ENCODE measurements at places on chromosomes 1 and 21.

DNA sequence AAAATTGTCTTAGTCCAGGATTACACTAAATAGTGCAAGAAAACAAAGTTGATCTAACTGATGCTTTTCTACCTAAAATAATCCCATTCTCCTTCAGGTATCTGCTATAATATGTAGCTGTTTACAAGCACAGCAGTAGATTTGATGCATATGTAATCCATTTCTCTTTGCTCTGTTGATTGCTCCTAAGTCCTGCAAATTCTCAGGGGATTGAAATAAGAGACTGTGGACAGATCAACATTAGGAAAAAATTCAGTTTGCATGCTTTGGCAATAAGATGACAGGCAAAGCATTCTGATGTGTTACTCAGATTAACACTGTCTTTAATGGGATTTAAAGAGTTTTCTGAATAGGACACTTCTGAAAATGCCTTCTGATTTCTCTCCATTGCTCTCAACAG lies 34.7 kb downstream of the RNF11 start:
- no peak for DNase-seq

- DNase-seq: no peak
These were observed 70.0 kb upstream of the FMN2 start for GRCh38 chr1:240021709-240022108.

DNA sequence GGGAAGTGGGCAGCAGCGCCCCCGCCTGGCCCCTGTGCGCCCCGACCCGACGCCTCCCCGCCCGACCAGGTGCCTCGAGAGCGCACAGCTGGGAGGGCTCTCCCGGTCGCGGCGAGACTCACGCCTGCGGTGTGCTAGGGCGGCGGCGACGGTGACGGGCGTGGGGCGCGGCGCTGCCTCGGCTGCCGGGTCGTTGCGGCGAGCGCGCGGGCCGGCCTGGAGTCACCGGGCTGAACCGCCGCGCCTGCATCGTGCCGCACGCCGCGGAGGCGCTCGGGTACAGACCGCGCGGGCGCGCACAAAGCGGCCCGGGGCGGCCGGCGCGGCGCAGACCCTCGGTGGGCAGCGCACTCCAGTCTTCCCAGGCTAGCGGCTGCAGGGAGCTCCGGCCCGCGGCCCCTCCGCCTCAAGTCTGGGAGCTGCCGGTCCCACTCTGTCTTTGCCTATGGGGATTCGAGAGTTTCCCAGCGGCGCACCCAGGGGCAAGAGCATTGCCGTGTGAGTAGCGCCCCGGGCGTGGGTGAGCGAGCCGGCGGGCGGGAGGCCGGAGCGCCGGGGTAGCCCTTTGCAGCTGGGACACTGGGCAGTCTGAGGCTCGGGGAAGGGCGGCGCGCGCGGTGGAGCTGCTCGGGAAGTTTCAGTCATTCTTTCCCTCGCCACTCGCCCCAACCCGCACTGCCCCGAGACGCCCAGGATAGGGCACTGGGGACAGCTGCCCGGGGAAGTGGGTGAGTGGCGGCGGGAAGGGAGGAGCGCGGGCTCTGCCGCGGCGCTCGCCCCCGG lies at the start of gene SLC35F3:
Gene SLC35F3 (plus strand): TSS at position 44 of the 783 bp plus-strand sequence.
- DNase-seq: no peak

- no peak for DNase-seq
These were observed 112.1 kb downstream of the ST6GALNAC3 start for GRCh38 chr1:76186554-76187170.

- no peak for DNase-seq
These were observed 3.9 kb upstream of the ATP1B1 start for GRCh38 chr1:169102567-169102966.

DNA sequence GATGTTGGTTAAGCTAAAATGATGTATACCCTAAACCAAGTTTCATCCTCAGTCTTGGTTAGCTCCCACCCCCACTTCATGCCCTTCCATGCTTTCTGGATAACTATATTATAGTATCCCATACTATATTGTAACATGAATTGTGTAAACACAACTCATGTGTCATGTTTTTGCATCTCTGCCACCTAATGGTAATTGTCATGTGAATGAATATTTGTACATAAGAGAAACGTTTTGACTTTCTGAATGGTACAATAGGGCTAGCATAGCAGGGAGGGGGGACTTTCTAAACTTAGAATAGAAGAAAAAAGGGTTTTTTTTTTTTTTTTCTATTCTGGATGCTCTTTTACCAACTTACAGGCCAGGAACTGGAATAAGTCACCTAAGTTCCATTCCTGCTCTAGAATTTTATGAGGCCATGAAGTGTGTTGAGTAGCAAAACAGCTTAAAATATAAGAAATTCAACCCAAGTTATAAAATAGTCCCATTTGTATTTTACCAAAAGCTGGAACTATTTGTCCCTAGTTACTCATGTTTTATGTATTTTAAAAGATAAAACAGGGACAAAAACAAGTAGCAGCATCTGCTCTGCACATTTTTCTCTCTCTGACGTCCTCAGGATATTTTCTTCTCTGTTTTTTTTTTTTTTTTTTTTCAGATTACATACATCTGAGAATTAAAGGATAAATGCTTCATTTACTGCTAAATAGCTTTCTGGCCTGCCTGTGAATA lies 77.4 kb downstream of the HLX start:
- DNase-seq: no peak

- DNase-seq: no peak
These were observed 8.6 kb downstream of the AGO3 start for GRCh38 chr1:35939484-35939883.

DNA sequence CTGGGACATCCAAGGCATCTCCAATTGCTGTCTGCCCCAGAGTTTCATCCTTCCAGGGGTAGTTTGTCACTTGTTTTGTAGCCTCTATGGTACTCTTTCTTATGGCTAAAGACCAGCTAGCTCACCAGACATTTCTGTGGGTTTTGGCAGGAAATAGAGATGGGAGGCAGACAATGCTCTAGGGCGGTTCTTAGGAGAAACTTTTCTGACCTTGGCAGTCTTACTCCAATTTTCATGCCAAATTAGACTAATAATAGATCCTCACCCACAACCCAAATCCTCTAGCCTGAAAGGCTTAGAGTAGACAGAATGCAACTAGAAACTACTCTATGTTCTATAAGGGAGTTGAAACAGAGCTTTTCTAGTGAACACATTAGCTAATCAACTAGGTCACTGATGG lies 69.8 kb downstream of the LRIG2 start:
- no peak for DNase-seq

- no peak for DNase-seq
These were observed 9.5 kb downstream of the ITLN2 start for GRCh38 chr1:160945079-160945478.

- no peak for DNase-seq
These were observed 667.3 kb downstream of the NPHP4 start for GRCh38 chr1:5324883-5325282.

DNA sequence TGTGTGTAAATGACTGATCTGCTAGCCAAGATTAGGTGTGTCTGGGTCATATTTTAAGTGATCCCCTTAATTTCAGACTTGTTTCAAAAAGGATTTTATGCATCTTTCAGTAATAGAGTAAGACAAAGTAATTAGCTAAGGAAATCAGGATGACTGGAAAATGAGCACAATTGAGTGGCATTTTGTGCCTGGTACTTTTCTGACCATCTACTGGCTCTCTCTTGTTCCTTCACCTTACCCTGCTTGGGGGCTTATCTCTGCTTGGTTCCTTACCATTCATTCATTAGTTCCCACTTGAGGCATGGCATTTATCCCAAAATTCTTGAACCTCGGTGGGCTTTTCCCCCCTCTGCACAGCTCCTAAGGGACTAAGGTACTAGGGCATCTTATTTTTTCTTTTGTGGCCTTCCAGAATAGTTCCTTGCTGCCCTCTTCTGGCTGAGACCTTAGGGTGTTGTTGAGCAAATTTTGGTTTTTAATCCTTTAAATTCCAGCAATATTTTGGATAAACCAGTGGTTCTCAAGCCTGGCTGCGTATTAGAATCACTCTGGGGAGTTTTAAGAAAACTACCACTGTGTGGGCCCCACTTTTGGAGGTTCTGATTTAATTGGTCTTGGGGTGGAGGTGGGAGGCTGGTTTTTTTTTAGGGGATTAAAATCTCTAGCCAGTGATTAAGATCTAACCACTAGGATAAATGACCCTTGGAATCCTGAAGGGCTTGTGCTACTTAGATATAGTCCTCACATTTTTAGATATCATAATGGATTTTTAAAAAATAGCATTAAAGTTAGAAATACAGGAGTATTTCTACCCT lies 50.8 kb downstream of the HS2ST1 start:
- peak; percentile 26 for DNase-seq

DNA sequence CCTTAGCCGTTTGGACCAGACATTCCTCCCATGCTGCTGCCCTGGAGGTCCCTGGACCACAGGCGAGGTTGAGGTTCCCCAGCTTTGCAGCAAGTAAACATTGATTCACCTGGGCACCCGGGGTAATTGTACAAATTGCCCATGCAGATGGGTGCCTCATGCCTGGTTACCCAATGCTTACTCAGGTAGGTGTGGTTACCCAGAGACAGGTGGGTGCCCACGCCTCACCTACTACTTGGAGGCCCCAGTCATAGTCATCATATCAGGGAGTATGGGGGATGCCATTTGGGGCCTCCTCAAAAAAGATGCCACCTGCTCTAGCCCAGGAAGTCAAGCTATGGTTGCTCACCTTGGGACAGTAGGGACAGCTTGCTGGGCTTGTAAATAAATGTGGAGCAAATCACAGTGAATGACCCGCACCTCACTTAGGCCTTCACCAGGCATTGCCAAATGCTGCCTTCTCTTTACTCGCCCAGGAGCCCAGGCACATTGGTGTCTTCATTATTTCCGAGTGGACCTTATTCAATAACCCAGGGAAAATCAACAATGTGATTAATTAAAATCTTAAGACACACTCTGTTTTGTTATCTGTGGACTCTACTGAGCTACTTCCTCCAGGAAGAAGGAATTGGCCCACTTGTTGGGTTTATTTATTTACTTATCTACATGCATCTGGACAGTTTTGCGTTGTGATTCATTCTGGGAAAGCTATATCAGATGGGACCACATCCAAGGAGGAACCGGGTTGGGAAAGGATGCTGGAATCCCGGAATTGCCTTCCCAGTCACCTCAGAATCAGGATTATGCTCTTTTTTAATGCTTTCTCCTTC lies 35.6 kb upstream of the GRHL3 start:
- no peak for DNase-seq

GRCh38 chr1:93061895-93062792 lies 16.9 kb upstream of the MTF2 start:
- DNase-seq: peak; percentile 34

DNA sequence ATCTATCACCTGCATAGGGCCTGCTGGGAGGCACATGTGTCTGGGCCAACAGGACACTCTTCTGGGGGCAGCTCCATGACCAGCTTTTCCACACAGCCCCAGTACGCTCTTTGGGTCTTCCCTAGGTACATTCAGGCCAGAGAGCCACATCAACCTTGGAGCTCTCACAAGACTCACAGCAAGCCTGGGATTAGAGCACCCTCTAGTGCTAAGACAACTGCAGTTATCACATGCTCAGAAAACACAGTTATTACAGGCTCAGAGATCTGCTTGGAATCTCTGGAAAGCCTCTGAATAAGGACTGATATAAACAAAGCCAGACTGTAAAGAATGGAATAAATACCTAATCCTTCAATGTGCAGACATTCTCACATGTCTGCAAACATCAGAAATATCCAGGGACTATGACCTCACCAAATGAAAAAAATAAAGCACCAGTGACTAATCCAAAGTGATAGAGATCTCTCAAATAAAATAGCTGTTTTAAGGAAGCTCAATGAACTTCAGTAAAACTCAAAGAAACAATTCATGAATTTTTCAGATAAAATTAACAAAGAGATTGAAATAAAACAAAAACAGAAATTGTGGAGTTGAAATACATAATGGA lies 563.9 kb upstream of the NR5A2 start:
- DNase-seq: peak; percentile 1

DNA sequence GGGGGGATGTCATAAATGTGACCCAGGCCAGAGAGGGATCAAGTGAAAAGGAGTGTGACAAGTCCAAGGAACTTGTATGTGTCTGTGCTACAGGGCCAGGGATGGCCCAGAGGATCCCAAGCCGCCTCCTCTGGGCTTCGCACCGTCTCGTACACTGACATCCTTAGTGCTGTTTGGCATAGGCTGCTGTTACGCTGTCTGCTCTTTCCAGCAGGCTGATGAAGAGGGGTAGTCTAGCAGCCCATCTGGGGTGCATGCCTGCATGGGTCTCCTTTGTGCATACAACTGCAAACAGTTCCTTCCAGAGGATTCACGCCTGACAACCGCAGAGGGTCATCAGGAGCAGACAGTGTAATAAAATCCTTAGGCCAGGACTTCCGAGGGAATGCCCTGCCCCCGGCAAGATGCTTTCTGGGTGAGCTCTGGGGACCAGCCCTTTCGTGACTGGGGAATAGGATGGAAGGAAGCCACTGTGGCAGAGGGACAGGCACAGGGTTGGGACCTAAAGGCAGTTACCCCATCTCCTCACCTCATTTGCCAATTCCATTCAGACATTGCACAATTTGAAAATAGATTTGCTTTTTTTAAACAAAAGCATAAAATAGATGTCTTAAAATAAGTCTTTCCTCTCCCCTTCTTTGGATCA lies 6.3 kb upstream of the GOLT1A start:
- no peak for DNase-seq

- DNase-seq: no peak
These were observed 170.2 kb downstream of the RUNX1 start for GRCh38 chr21:34878940-34879339.

GRCh38 chr21:33622253-33622652 lies 19.3 kb downstream of the CRYZL1 start:
- no peak for DNase-seq

DNA sequence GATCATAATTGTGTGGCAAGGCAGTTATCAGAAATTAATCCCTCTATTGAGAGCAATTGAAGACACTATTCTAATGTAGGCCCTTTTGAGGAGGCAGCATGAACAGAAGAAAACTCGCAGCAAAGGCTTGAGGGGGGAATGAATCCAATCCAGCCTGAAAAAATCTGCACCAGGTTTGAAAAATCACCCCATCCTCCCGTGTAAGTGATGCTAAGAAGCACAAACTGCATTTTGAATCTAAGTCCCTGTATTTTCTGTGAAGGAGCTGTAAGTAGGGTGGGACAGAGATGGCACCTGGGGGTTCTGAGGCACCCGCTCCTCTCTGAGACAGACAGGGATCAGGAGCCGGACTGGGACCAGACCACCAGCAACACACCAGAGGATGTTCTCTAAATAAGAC lies at the start of gene CRB1:
Gene CRB1 (plus strand): TSS at position 241 of the 400 bp plus-strand sequence. CDS start 161 bp downstream, outside the sequence.
- DNase-seq: no peak

DNA sequence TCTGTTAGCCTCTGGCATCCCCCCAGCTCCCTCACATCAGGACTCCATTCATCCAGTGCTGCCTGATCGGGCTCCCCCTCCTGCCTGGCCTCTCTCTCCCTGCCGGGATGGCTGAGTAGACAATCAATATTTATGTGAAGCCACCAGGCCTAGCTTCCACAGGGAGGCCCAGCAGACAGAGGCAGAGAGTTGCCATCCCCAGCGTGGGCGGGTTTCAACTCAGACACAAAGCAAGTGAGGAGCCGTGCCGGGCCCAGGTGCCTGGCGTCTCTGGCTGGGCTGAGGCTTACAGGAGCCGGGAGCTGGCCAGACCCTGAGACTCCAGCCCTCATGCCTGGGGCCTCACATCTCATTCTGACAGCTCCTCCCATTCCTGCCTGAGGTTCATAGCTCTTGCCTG lies 34.5 kb upstream of the ATP2B4 start:
- DNase-seq: no peak
